Activated T-cell treated with anti-CD3 and anti-CD28 coated beads, Interleukin-2, amount 50 U/mL, for 1 hour (primary cell): ENCODE measurements at places on chromosomes 6 and 20.

- DNase-seq = no peak
Observed at GRCh38 chr20:46985250-46985649, 90.6 kb downstream of the EYA2 start.

- no peak for DNase-seq
Observed at GRCh38 chr6:12064538-12065071, 52.5 kb downstream of the HIVEP1 start.

DNA sequence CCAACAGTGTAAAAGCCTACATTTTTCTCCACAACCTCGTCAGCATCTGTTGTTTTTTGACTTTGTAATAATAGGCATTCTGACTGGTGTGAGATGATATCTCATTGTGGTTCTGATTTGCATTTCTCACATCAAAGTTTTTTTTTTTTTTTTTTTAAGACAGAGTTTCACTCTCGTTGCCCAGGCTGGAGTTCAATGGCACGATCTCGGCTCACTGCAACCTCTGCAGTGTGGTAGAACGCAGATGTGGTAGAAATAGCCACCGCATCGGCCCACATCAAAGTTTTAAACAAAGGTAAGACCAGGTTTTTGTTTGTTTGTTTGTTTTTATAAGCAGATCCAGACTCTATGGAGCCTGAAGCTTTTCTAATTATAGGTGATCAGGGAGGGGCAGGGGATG, 12.7 kb upstream of the PPP1R3G start:
- no peak for DNase-seq

DNA sequence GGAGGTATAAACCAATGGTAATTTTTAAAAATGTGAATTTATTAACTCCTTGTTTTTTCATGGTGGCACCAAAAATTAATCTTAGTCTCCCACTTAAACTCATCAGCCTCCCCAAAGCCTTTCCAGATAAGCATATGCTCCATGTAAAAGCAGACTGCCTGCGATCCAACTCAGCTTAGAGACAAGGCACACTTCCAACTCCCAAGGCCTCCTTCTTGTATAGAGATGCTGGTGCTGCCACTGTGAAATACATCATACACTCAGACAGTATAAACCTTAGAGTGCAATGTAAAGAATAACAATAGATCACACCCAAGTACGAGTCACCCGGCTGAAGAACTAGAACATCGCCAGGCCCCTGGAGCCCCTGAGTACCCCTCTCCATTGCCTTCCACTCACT, 2.0 kb downstream of the ANKRD6 start:
- no peak for DNase-seq

DNA sequence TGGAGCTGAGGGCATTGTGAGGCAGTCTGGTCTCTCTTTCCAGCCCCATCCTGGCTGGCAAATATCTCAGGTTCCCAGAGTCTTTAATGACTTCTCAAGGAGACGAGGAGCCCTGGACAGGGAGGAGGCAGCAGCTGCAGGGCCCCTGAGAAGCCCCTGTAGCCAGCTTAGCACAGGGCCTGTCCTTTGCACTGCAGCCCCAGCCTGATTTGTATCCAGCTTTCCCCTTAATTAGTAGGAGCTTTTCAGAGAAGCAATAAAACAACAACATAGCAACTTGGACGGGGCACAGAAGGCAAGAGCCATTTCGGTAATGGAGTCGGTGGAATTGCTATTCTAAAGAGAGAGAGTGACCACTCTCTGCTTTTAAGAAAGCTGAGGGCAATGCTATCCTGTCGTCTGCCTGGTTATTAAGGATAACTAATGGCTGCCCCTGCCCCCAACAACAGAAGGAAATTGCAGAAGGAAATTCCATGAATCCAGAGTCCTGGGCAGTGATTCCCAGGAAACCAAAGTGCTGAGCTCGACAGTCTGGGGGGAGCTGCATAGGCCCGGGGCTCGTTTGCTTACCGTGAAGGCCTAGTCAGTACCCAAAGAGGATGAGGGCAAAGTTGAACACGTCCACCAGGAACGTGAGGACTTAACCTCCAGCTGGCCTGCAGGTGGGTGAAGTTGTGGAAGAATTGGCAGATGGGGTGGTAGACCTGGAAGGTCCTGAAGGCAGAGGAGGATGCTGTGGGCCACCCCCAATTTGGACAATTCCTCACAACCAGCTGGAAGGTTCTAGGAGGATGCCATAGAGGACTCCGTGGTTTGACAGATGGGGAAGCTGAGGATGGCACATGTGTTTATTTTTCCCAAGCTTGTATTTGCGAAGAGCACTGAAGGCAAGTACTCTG, 50.3 kb downstream of the NPEPL1 start:
- no peak for DNase-seq

DNA sequence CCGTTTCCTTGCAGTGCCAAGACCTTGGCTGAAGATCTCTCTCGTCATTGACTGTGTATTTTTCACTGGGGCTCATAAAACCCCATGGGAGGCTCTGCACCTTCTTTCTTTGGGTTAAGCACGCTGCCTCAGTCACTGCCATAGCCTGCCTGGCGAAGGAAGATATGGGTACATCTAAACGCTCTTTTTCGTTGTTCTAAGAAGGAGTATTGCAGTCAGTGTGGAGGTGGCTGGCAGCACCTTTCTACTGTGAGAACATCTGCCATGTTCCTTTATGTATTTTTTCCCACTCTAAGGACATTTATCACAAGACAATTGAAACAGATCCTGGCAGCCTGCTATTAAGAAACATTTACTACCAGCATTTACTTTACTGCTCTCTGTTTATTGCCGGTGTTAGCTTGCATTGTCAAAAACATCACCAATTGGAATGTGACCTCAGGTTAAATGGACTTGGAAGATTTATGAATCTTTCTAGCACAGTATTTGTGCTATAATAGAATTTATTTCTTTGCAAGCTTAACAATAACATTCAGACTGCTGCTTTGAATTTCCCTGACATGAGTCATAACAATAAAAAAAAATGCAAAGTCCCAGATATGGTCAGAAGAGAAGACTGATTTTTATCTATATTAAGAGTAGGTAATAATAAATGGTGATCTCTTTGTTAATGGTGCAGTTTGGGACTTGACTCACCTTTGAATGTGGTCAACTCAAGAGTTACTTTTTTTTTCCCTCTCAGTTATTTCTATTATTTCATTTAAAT, 62.2 kb upstream of the CLDN20 start:
- DNase-seq = no peak

DNA sequence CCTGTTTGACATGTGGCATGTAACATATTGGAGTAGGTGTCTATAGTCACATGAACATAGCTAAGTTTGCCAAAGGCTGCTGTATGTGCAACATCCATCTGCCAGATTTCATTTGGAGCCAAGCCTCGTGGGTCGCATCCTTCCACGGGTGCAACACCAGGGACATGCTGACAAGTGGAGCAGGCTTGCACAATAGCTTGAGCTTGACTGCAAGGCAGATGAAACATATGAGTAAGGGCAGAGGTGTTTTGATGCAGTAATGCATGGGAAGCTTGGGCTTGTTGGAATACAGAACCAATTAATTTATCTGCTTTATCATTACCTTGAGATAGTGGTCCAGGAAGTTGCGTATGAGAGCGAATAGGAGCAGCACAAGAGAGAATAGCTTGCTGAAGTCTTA, 74.1 kb upstream of the BTN3A2 start:
- DNase-seq = no peak

DNA sequence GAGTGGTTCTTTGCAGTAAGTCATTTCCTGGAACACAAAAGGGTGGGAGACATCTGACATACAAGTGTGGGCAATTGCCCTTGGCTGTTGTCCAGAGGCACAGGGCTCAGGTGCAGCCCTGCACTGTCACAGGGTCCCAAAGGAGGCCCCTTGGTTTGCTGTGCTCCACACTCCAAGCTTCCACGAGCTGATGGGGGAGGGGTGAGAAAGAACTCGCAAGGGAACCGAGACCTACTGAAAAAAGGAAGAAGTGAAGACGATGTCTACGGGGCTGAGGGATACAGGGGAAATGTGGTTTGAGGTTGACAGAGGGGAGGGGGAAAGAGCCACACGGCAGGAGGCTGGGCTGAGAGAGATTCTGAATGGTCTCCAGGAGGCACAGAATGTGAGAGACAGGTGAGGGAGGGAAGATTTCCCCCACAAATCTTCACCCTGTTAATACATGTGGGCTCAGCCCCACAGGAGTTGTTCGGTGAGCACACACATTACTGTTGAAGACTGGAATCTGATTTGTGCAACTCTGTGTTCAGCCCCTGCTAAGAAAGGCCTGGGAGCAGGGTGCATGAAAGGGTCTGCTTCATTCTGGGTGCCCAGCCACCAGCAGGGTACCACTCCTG, 123.4 kb downstream of the LY86 start:
- DNase-seq = no peak

DNA sequence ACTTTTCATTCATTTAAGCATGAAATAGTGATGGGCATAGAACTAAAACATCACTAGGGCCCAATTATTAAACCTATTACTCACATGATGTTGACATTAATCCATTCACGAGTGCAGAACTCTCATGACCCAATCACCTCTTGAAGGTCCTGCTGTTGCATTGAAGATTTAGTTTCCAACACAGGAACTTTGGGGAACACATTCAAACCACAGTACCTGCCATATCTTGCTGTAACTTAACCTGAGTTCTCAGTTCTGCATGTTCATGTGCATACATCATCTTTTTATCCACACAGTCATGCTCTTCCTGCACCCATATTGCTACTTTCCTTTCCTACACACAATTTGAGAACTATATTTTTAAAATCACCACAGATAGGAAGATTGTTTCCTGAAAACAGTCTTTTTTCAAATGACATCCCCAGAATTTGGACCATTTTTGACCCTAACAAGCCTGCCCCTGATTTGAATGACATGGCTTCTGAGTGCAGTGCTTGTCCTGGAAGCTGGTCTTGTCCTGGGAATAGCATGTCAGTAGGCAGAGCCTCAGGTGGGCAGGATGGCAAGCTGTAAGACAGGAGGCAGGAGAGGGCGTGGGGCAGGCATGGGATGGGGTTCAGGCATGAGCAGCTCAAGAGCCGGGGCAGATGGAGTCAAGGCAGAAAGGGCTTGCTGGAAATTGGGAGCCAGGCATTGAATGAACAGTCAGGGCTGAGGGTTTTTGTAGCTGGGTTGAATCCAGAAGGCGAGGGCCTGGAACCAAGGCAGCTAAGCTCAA, 49.2 kb upstream of the FOXC1 start:
- no peak for DNase-seq

- no peak for DNase-seq
Observed at GRCh38 chr6:9361749-9362148, 926.4 kb upstream of the SLC35B3 start.

GRCh38 chr20:8342391-8342790, 210.3 kb downstream of the PLCB1 start:
- no peak for DNase-seq

- no peak for DNase-seq
Observed at GRCh38 chr20:50270569-50270968, 79.9 kb downstream of the CEBPB start.

DNA sequence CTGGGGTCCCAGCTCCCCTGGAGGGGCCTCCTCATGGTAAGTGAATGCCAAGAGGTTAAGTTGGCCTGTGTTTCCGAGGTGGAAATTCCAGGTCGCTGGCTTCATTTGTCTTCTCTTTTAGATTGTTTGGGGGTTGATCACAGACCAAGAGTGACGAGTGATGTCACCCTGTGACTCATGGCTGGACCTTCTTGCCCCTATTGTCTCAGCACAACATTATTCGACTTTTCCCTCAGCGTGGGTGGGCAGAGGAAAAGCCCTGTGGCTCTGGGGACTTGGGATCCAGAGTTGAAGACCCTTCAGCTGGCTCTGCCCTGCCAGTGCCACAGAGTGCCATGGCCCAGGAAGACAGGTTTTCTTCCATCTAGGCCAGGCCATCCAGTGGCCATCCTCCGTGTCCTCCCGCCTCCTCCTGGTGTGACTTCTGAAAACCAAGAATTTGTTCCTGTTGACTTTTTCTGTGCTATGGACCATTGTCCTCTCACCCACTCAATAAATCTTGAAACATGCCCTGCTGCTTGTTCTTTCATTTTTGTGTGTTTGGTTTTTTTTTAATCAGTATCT, 15.4 kb upstream of the SNHG17 start:
- DNase-seq = no peak

DNA sequence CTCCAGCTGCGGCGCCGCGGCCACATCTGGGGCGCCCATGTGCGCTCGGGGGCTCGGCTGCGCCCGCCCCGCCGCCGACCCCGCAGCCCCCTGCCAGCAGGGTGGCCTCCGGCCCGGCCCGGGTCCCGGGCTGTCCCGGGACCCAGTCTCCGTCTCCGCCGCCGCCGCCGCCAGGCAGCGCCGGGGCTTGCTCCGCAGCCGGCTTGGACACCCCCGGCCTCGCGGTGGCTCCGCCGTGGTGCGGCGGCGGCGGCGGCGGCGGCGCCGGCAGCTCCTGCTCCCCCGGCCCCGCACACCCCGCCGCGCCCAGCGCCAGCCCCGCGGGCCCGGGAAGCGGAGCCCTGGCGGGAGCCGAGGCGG, 219 bp downstream of the ISM1 start:
- no peak for DNase-seq

GRCh38 chr20:2133318-2134183, 31.9 kb downstream of the STK35 start:
- DNase-seq = no peak

DNA sequence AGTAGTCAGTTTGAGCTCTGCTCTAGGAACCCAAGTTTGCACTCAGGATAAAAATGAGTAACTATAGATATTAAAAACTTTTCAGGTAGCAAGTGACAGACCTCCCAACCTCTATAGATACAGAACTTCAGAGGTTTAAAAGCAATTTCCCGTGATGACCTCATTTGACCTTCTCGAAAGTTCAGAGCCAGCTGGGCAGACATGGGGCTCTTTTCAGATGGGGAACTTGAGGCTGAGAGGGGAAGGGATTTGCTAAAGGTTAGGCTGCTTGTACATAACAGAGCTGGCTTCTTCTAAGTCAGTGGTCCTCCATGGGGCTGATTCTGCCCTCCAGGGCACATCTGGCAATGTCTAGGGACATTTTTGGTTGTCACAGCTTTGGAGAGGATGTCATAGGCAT, 58.8 kb upstream of the ZNF831 start:
- DNase-seq = no peak

GRCh38 chr20:4937407-4938319, 63.6 kb downstream of the SLC23A2 start:
- DNase-seq = no peak

GRCh38 chr6:14877758-14878157, 368.1 kb upstream of the JARID2 start:
- no peak for DNase-seq

- DNase-seq = peak; percentile 54
Observed at GRCh38 chr20:32535316-32535952, 49.7 kb downstream of the NOL4L start.

GRCh38 chr20:7836076-7836475, 104.2 kb downstream of the HAO1 start:
- DNase-seq = no peak

- no peak for DNase-seq
Observed at GRCh38 chr20:48339190-48339985, 488.4 kb downstream of the PREX1 start.

GRCh38 chr6:25404693-25405169, 125.6 kb downstream of the CARMIL1 start:
- peak; percentile 48 for DNase-seq

- no peak for DNase-seq
Observed at GRCh38 chr6:28941684-28942448, 18.1 kb upstream of the TRIM27 start.

GRCh38 chr6:108798670-108799353, 49.4 kb upstream of the ARMC2 start:
- DNase-seq = peak; percentile 44
